Effector memory CD4-positive, alpha-beta T cell (primary cell): ENCODE measurements at places on chromosomes 7 and 10.

DNA sequence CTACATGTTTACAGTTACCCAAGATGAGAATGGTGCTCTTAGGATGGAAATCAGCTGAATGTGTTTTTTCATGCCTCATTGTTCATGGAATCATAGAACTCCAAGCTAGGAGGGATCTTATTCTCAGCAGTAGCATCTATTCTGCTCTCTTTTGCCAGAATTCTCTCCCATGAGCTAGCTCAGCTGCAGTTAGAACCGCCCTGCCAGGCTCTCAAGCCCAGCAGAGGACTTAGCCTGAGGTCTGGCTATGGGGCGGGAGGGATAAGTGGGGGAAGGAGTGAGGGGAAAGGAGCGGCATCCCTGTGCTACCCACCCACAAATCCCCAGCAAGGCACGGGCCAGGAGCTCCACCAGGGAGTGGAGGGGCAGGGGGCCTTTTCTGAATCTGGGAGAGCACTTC is 120.7 kb upstream of the PLXNA4 start:
- no peak for DNase-seq

DNA sequence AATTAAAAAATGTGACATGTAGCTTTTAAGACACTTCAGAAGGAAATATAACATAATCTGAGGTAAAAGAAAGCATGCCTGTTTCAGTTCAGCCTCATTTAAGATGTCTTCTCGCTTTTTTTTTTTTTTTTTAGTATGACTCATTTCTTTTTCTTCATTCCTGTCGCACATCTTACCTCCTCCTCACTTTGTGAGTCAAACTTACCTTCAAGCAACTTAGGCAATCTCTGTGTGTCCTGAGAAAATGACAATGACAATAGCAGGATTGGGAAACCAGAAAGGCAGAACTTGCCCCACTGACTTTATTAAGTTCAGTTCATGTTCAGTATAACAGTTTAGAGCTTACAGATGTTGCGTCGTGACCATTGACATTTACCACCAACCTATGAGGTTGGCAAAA is 7.7 kb downstream of the PTN start:
- no peak for DNase-seq

DNA sequence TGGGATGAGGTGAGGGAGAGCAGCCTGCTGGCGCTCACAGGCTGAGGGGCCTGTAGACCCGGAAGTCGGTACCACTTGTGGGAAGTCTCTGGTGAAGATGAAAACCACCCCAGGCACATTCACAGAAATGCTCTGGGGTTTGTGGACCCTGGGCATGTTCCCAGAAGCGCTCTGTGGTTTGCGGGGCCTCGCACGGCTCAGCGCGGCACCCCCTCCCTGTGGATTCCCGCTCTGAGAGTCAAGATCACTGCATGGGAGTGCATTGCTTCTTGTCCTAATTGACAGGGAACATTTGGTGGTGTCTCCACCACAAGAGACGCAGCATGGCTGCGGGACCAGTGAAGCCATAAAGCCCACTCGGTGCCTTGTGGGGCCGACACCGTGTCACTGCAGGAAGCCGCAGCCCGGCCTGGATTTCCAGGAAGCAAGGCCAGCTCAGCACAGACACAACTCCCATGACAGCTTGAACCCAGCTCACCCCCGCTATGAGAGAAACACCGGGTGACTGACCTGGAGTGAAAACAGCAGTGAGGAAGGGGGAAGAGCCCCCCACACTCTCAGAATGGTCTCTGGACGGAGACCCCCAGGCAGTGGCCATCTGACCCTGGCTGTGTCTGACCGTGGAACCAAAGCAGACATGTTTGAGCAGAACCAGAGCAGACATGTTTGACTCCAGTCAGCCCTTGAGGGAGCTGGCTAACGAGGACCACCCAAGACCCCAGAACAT is 157.2 kb downstream of the PTPRN2 start:
- no peak for DNase-seq

- DNase-seq: no peak
Observed at GRCh38 chr10:58704671-58705141, 192.0 kb downstream of the BICC1 start.

DNA sequence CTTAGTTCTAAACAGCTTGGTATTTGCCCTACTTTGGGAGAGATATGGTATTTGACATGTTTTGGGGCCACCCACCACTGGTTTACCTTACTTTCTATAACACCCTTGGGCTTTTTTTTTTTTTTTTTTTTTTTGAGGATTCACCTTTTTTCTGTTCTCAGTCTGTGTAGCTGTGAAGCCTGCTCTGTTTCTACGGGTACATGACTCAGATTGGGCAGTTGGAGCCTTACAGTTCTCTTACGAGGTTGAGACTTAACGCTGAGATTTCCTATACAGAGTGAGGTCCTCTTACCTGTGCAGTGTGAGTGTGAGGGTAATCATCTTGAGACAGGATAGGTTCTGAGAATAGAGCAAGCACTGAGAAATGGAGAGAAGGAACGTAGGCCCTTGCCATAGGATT is 77.5 kb downstream of the CDK13 start:
- no peak for DNase-seq

GRCh38 chr7:150944066-150945042 is 33.8 kb downstream of the KCNH2 start:
- DNase-seq: no peak

GRCh38 chr10:103911021-103911459 is 6.9 kb downstream of the STN1 start:
- peak; percentile 29 for DNase-seq

DNA sequence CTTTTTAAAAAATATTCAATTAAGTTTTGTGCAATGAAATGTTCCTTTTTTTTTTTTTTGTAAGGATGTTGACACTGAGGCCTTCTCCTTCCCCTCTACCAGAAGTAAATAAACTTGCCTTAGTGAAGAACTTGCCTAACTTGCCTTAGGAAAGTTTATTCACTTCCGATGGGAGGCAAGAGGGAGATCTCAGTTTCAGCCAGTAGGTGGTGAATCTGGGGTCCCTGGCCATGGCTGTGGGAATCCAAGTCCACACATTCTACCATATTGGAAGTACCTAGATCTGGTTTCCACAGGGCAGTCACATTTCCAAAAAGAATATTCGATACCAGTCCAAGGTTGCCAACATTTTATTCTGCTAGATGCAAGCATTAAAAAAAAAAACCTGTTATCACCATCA is 270.9 kb downstream of the CCSER2 start:
- DNase-seq: no peak

GRCh38 chr7:91239772-91240171 is 24.5 kb upstream of the FZD1 start:
- no peak for DNase-seq

GRCh38 chr7:114988755-114989375 is 67.0 kb downstream of the MDFIC start:
- DNase-seq: no peak

DNA sequence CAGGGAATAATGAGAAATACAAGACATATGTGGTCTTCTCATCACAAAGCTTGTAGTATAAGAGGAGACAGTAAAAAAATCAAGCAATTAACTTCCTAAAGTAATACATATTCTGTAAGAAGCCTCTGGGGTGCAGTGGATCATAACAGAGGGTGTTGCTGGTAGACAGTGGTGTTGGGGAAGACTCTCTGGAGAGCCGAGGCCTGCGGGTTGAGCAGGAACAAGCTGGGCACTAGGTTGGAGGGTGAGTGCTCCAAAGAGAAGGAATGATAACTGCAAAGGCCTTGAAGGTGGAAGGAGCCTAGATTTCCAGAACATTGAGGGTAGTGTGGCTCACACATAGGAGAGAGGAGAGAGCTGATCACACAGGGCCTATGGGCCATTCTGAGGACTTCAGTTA is 1.5 kb downstream of the GIMAP4 start:
- no peak for DNase-seq

GRCh38 chr10:120794390-120794789 is 56.8 kb upstream of the WDR11 start:
- no peak for DNase-seq

GRCh38 chr7:123154231-123154860 is 45.4 kb downstream of the SLC13A1 start:
- peak; percentile 0 for DNase-seq

DNA sequence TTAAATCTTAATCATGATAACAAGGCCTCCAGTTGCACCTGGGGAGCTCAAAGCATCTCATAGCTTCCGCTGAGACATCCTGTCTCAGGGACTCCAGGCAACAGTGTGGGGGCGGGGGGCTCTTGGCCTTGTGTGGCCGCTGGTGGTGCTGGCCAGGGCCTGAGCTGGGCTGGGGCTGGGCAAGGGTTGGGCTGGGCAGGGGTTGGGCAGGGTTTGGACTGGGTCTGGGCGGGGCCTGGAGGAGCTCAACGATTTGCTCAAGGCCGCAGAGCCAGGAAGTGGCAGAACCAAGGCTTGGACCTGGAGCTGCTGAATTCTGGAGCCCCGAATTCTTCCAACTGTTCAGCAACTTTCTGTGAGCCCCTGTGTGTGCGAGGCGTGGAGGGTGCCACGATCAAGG is 37.9 kb upstream of the PSMG3 start:
- no peak for DNase-seq

GRCh38 chr10:63430091-63430998 is 35.4 kb downstream of the JMJD1C start:
- DNase-seq: no peak

DNA sequence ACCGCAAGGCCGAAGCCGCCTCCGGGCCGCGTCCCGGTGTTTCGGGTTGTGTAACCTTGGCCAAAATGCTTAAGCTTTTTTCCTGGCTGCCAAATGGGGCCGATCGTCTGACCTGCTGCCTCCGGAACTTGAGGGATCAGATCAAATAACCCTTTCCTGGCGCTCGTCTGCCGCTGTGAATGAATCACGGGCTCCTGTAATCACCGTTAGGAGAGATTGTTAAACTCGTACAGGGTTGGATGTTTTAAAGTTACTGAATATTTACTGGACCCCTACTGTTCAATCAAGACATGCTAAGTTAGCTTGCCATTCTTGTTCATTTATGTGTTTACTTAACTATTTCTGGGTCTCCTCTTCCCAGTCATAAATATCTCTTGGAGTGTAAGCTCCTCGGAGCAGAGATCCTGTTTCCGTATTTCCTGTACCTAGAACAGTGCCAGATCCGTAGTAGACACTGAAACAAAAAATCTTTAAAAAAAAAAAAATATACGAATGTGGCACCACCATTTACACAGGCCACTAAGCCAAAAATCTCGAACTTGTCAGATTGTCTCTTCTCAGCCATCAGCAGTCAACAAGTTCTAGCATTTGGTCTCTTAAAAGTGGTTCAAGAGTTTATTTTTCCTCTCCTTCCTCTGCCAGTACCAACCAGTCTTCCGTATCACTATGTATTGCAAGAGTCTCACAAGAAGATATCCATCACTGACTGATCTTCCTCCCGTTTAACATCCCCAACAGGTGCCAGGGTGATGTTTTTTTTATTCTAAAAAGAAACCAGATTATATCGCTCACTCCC is 650 bp upstream of the TM9SF3 start:
- peak; percentile 54 for DNase-seq
